Activated T-helper 1 cell treated with anti-CD3 and anti-CD28 coated beads, Interleukin-2, amount 50 U/mL, for 16 hours (primary cell): ENCODE measurements at places on chromosomes 4 and X.

DNA sequence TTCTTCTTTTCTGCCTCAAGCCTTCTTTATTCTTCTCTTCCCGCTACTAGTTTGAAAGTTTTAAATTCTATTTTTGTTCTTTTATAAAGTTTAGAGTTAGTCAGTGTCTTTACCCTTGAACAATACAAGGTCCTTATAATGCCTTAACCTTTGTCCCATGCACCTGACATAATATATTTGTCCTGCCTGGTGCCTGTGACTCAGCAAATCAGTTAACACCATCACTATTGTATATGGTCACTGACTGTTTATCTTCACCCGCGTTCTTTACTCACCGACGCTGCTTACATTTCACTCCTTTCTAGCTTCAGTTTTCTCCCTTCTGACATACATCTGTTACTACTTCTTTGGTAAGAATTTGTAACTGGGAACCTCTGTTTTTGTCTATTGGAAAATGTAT is 5.7 kb downstream of the SMIM20 start:
- no peak for DNase-seq

DNA sequence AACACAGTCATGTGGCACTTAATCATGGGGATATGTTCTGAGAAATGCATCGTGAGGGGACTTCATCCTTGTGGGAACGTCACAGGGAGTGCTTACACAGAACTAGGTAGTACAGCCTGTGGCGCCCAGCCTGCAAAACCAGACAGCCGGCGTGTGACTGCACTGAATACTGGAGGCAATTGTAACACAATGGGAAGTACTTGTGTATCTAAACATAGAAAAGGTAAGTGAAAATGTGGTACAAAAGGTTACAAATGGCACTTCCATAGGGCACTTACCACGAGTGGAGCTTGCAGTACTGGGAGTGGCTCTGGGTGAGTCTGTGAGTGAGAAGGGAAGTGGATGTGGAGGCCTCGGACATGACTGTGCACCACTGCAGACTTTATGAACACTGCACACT is 5.2 kb downstream of the TLR3 start:
- DNase-seq: no peak

GRCh38 chrX:7074148-7074907 is 73.2 kb upstream of the STS start:
- no peak for DNase-seq

DNA sequence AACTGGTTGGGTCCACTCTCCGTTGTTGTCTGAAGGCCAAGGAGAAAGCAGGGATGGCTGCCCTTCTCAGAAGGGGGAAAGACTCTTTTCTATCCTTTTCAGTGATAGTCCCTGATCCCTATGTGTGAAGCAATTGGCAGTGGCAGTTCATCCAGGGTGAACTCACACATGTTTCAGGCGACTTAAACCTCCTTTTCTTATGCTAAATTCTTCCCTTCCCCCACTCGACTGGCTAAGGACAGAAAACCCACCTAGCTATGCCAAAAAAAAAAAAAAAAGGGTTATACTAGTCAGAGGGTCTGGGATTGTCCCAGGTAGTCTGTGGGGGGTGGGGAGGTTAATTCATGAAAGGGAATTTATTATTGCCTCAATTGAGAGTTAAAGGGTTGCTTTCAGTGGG is 12.2 kb upstream of the ZNF280C start:
- no peak for DNase-seq

GRCh38 chr4:123397144-123398065 is 810 bp downstream of the SPRY1 start:
- peak; percentile 17 for DNase-seq

GRCh38 chr4:5908876-5909427 is 16.1 kb upstream of the CRMP1 start:
- no peak for DNase-seq

- no peak for DNase-seq
These were observed 218.7 kb downstream of the BMPR1B start for GRCh38 chr4:94976371-94977011.

- DNase-seq: no peak
These were observed 6.3 kb downstream of the EXOC1 start for GRCh38 chr4:55859711-55860110.

- DNase-seq: no peak
These were observed 11.5 kb downstream of the CRMP1 start for GRCh38 chr4:5881340-5881739.

GRCh38 chr4:80074069-80074468 is 1.0 kb upstream of the ANTXR2 start:
- no peak for DNase-seq

DNA sequence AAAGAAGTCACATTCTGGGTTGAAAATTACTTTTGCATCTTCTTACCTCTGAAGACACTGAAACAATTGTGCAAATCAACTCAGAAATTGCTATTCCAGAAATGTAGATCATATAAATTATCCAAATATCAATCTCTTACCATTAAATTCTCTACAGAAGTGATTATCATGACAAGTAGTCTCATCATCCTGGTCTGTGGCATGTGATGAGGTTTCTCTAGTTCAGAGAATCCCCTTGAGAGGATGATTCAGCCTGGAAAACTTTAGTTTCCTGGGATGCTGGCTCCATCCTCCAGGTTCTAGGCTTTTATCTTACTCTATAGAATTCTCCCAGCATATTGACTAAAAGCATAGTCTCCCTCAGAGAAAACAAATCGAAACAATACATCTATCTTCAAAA is 76.2 kb upstream of the S100G start:
- no peak for DNase-seq

DNA sequence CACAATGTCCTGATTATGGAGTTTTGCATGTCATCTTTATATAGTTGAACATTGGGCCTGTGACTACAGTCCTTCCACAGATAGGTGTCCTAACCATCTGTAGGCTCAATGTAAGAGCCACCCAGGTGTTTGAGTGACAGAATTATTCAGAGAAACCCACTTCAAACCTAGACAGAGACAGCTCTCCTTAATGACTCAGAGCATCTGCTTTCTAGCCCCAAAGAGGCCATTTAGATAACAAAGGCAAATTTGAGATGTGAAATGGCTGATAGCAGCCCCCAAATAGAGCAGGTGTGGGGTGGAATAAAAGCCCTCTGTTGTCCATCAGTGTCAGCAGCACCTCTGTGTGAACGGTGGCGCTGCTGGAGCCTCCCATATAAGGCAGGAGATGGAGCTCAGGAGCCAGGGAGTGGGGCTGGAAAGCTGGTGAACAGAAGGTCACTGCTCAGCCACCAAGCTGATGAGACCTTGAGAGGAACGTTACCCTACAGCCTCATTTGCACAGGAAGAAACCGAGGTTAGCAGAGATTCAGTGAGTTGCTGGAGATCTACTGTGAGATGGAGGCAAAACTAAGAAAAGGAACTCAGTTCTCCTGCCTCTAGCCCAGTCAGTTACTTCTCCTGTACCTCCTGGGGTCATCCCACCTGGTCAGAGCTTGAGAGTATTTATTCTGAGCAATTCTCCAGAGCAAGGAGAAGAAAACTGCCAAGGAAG is 153.3 kb upstream of the LNX1 start:
- DNase-seq: no peak

DNA sequence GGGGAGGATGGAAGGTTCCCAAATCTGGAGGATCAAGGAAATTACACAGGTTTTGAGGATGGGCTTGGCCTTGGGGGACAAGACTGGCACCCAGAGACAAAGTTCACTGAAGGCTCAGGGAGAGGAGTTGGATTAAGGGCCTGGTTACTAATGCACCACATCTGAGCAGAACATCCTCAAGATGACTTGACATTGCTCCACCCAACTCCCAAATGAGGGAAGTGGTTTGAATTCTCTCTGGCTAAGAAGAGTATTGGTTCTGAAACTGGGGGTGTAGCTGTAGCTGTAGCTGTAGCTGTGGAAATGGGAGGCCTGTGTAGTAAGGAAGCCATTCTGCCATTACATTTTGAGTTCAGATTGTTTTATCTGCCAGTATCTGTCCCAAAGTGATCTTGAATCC is 129.4 kb downstream of the RASL11B start:
- DNase-seq: no peak

- no peak for DNase-seq
These were observed 18.0 kb downstream of the SUV39H1 start for GRCh38 chrX:48714573-48714972.

- no peak for DNase-seq
These were observed 6.8 kb upstream of the ABLIM2 start for GRCh38 chr4:8165374-8165896.

GRCh38 chr4:60897415-60897814 is 302.7 kb upstream of the ADGRL3 start:
- no peak for DNase-seq
